SJSA1 (cell line): ENCODE measurements at places on chromosomes 11 and 22.
A peak's percentile ranks its signal among the peaks of the same experiment; 100 is the strongest.

DNA sequence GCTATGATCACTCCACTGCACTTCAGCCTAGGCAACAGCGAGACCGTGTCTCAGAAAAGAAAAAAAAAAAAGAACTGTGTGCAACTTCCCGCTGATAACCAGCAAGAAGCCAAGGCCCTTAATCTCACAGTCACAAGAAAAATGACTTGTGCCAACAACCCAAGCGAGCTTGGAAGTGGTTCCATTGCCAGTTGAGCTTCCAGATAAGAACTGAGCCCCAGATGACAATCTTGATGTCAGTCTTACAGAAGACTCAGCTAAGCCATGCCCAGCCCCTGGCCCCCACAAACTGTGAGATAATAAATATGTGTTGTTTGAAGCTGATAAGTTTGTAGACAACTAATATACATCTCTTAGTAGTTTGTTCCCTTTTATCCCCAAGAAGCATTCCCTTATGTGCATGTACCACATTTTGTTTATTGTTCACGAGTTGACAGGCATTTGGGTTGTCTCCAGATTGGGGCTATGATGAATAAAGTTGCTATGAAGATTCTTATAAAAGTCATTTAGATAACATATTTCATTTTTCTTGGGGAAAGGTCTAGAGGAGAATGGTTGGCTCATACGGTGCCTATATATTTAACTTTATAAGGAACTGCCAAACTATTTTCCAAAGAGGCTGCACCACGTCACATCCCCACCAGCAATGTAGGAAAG, 85.9 kb downstream of the TIMP3 start:
- no peak for DNase-seq

GRCh38 chr22:40326905-40327735, 19.2 kb upstream of the ADSL start:
- DNase-seq, result peak; percentile 86

GRCh38 chr11:20259506-20259905, 99.2 kb upstream of the DBX1 start:
- no peak for DNase-seq

DNA sequence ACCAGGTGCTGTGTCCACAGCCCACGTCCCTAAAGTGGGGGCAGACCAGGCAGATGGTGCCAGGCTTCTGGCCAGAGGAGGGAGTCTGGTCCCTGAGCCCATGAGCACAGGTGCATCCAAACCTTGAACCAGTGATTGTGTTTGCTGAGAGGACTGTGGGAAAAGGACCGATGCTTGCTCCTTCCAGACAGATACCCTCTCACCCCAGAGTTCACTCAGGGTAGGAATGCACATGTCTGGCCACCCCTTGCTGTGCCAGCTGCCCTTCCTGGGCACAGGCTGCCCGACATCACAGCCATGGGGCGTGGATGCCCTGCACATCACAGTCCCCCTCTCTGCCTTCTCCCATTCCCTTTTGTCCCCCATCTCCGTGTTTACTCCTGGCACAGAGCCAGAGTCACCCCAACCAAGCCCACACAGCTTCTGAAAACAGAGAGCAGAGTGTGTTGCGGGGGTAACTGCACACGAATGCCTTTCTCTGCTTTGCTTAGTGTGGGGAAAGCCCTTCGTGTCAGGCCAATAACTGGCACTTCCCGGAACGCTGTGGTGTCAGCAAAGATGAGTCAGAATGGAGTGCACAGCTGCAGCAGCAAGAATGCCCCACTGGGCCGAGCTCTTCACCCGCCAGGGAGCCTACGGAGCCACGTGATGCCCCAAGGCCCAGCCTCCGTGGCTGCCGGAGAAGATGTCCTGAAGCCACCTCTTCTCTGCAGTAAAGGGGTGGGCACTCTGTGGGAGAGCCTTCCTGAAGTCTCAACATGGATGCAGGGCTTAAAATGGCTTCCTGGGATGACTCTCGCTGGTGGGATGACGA, 7.6 kb downstream of the CARS1 start:
- peak; percentile 87 for DNase-seq

GRCh38 chr11:35605706-35606105, 12.6 kb upstream of the FJX1 start:
- no peak for DNase-seq

DNA sequence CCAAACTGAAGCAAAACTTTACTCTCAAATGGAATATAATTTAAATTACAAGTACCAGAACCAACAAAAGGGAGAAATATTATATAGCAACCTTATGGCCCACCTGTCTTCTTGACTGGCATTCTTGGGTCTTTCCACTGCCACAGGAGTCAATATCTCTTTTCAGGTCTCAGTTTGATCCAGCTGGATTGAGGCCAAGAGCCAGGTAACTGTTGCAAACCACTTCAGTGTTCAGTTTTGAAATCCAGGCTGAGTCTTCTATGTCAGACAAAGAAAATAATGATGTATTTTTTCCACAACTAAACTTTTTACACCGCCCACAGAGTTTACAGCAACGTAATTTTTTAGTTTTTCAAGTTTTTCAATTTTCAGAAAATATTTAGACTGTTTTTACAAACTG, 648 bp downstream of the DLG2 start:
- DNase-seq, result no peak

- no peak for DNase-seq
These were observed 1.8 kb upstream of the SLC15A3 start for GRCh38 chr11:60953781-60954180.
